ENCODE measurements at places on chromosomes 12 and 14.
A peak's percentile ranks its signal among the peaks of the same experiment; 100 is the strongest.

GRCh38 chr12:55676707-55677106 is 31.0 kb downstream of the ITGA7 start:
- DNase-seq, result no peak

DNA sequence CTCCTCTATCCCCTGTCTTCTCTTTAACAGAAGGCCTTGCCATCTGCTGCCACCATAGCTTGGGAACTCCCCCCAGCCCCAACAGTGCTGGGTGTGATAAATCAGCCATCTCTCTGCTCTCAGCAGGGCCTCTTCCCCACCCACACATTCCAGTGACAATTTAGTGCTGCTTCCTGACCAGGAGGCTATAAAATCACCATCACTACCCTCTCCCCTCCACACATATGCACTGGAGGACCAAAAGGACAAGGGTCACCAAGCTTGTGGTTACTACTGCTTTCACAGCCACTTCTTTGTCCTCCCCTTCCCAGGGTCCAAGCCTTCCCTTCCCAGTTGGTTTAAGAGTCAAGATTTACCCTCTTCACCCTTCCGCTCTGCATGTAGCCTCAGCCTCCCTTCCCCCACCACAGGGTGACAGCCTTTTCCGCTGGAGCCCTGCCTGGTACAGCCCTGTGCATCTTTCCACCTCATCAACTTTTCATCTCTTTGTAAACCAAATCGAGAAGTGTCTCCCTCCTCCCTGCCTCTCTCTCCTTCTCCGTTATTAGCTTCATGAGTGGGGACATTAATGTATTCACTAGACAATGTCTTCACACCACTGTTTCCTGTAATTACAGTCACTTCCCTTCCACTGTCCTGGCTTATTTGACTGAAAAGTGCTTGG is 9.4 kb downstream of the PSMB5 start:
- DNase-seq, result no peak

DNA sequence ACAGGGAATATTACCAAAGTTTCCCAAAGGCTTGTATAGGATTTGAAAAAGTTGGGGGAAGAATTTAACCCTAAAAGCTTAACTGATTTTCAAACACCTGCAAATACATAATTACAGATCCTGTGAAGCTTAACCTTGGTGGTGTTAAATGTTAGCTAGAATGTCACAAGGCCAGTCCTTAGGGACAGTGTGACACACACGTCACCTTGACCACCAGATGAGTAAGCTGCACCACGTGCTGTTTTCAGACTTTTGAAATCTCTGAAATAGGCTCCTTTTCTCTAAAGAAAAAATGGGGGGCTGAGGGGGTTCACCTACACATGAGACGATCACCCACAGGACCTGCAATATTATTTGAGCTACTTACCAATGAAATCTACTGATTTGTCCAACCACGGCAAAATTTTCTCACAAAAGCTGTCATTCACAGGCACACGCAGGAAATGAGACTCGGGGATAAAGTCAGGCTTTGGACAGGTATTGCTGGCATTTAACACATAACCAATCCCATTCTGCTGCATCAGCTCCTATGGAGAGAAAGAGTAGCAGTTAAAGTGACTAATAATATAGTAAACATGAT is 75.9 kb downstream of the DUSP16 start:
- no peak for DNase-seq

- DNase-seq, result no peak
Measured at GRCh38 chr12:125131958-125132357, 66.7 kb downstream of the AACS start.

DNA sequence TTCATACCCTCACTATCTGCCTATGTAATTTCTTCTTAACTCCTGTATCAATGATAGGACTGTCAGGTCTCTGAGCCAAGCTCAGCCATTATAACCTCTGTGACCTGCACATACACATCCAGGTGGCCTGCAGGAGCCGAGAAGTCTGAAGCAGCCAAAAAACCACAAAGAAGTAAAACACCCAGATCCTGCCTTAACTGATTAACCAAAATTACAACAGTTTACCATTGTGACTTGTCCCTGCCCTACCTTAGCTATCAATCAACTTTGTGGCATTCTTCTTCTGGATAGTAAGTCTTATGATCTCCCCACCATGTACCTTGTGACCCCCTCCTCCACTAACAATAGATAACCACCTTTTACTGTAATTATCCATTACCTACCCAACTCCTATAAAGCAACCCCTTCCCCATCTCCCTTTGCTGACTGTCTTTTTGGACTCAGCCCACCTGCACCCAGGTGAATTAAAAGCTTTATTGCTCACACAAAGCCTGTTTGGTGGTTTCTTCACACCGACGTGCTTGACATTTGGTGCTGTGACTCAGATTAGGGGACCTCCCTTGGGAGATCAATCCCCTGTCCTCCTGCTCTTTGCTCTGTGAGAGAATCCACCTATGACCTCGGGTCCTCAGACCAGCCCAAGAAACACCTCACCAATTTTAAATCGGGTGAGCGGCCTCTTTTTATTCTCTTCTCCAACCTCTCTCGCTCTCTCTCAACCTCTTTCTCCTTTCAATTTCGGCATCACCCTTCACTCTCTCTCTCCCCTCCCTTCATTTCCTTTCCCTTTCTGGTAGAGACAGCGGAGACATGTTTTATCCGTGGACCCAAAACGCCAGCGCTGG is 11.5 kb upstream of the LGMN start:
- DNase-seq, result no peak

- no peak for DNase-seq
Measured at GRCh38 chr14:61231810-61232209, 49.3 kb downstream of the TMEM30B start.

GRCh38 chr14:31876741-31877140 is 200.4 kb upstream of the ARHGAP5 start:
- DNase-seq, result no peak

- no peak for DNase-seq
Measured at GRCh38 chr12:122004633-122005071, 17.0 kb upstream of the BCL7A start.

GRCh38 chr14:104879983-104880565 is 15.0 kb downstream of the CEP170B start:
- DNase-seq, result no peak

DNA sequence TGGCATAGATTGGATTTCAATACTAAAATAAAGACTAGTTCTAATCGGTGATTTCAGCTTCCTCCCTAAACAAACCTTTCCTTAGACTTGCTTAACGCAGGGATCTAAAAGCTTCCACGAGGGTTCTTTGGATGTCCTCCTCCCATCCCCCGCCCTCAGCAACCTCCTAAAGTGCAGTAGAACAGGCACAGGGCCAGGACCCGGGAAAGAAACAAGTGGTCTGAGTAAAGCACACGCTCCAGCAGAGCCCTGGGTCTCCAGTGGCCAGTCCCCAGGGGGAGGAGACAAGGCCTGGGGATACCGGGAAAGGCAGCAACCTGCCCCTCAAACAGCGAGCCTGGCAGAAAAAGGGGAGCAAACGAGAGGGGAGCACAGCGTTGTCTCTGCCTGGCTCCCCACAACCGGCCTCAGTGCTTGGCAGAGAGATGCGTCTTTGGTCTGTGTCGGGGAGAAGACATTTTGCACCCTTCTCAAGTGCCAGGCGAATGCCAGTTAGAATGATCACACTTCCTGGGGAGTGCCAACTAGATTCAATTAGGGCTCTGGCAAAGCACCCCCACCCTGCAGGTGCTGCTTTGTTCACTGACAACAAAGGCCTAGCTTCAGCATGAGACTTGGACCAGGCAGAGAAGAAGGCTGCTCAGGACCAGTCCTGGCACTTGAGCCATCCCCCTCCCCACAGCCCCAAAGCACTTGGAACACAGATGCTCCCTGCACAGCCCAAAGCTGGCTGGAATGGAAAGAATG is 17.1 kb upstream of the SLC6A12 start:
- DNase-seq, result no peak

DNA sequence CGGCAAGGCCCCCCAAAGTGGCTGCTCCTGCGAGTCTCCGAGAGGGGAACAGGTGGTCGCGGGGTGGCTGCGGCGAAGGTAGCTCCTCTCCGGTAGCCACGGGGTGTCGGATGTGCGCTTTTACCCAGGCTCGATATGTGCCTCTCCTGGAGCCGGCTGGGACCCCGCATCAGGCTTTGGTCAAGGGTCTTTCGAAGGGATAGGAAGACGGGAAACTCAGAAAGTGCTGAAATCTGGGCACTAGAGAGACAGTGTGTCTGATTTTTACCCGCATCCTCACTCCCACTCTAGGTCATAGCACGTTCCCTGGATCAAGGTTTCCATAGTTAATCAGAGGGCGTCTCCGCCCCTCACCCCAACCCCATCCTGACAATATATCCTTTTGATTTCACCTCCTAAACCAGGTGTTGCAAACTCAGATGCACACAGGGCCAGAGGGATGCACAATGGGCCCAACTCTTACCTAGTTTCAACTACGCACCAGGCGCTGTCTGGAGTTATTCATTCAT is 156.9 kb downstream of the PTPN11 start:
- no peak for DNase-seq

GRCh38 chr12:124126950-124127655 is 154.1 kb downstream of the ZNF664 start:
- no peak for DNase-seq

DNA sequence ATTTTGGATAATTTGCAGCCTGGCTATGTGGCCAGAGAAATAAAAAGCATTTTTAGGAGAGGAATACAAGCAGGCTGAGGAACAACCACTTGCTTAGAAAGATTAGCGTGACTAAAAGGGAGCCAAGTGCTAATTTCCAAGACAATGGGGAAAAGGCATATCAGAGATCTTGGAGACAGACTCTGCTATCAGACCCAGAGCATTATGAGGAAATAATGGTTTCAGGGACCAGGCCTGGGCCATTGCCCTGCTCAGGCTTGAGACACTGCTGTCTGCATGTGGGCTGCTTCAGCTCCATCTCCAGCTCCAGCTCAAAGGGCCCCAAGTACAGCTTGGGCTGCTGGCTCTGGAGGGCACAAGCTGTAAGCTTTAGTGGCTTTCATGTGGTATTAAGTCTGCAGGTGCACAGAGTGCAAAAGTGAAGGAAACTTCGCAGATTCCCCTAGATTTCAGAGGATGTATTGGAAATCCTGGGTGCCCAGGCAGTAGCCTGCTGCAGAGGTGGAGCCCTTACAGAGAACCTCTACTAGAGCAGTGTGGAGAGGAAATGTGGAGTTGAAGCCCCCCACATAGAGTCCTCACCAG is 449.2 kb downstream of the ZFP36L1 start:
- DNase-seq, result no peak

DNA sequence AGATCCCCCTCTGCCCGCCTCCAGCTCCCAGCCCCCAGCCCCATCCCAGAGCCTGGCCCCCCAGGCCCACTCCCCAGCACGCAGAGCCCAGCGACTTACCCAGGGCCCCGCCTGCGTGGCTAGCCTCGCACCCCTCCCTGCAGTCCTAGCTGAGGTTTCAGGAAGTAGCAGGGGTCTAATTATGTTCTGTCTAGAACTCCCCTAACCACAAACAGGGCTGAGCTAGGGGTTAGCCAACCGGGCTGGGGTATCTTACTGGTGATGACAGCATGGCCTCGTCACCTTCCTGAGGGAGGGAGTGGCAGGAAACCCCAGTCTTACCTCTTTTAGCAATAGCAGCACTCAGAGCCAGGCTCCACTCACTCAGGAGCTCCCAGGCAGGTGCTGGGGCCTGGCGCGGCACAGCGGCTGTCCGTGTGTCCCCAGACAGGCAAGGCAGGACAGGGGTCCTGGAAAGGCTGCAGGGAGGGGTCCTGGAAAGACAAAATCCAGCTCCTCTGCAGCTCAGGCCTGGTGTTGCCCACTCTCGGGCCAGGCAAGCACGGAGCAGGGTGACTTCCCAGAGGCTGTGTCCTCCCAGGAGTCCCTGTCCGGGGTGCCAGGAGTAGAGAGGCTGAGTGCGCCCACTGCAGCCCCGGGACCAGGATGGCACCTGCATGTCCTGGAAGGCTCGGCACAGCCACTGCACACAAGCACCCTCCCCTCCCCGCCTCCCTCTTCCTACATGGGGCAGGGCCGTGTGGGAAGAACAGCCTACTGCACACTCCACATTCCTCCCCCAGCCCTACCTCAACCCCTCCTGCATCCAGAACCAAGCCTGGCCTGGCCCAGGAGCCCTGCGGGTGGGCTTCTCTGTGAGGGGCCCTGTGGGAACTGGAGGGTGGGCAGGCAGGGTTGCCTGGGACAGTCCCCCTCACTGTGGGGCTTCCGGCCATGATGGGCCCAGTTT is at the start of gene GPR132:
GPR132 (minus strand) TSS at position 151 of the 949 bp plus-strand sequence. CDS start 10,010 bp downstream, outside the sequence.
- DNase-seq, result peak; percentile 70

GRCh38 chr14:103522649-103523574 is at the start of gene CKB:
CKB (minus strand) TSS chr14:103522830; CDS start chr14:103522493, 337 bp downstream.
- DNase-seq, result no peak

DNA sequence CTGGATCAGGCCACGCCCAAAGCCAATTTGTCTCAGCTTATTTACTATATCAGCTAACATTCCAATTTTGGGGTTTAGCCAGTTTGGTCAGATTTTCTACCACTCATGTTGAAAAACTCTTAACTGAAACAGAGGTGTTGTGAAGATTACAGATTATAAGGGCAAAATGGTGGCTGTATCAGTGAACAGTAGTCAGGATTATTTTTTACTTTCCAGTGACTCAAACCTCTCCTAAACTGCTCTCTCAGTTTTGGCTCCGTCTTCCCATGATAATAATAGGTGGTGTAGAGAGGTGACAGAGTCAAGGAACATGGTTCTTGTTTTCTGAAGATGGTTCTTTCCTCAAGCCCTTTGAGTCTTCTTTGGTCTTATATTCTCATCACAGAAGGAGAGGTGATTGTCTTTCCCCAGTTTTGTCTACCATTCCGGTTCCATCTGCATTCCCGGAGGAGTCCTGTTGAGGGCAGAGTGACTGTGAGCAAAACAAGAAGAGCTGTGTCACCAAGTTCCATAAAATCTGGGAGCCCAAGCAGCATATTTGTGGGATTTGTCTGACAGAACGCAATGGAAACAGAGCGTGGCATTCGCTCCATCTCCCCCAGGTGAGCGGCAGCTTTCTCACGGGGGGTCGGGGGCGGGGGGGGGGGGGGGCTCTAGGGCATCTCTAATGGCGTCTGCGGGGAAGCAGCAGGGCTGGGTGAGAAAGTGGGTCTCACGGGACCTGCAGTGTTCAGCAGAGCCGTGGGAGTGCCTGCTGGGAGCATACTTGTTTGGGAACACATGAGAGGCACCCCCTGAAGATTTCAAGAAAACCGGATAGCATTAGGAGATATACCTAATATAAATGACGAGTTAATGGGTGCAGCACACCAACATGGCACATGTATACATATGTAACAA is 59.1 kb downstream of the TBC1D30 start:
- DNase-seq, result no peak

DNA sequence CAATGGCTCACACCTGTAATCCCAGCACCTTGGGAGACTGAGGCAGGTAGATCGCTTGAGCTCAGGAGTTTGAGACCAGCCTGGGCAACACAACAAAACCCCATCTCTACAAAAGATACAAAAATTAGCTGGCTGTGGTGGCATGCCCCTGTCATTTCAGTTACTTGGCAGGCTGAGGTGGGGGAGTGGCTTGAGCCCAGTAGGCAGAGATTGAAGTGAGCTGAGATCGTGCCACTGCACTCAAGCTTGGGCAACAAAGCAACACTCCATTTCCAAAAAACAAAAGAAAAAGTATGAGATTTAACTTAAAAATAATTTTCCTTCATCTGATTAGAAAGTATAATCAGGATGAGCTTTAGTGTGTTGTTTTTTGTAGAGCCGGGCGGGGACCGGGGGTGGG is 47.9 kb upstream of the BCAT1 start:
- DNase-seq, result no peak
